Esophagus squamous epithelium (tissue), 5 donors: ENCODE measurements at places on chromosomes 6 and 20.

GRCh38 chr6:126553854-126554253, 213.9 kb downstream of the CENPW start:
- no peak for DNase-seq

GRCh38 chr6:30882204-30882758, 2.0 kb upstream of the DDR1 start:
- no peak for DNase-seq

GRCh38 chr20:12055161-12055560, 137.5 kb downstream of the BTBD3 start:
- no peak for DNase-seq

- no peak for DNase-seq
Measured at GRCh38 chr6:136528477-136528876, 21.7 kb downstream of the MAP7 start.

- no peak for DNase-seq
Measured at GRCh38 chr6:90403489-90404381, 107.1 kb upstream of the BACH2 start.
